ENCODE measurements at places on chromosomes 5 and 9.

DNA sequence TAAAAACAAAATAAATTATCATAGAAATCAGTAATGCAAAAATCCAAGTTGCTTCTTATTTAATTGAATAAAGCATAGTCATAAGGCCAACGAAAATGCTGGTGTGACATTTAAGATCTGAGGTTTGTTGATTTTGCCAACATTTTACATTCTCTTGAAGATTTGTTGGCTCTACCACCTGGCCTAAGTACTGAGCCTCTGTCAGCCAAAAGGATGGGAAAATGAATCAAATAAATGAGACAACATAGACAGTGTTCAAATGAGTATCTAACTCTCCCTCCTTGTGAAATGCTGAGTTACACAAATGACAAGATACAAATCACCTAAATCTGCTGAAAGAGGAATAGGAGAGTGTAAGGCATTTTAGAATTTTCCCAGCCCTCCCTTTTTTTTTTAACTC lies 575.0 kb downstream of the CDH12 start:
- DNase-seq: no peak

DNA sequence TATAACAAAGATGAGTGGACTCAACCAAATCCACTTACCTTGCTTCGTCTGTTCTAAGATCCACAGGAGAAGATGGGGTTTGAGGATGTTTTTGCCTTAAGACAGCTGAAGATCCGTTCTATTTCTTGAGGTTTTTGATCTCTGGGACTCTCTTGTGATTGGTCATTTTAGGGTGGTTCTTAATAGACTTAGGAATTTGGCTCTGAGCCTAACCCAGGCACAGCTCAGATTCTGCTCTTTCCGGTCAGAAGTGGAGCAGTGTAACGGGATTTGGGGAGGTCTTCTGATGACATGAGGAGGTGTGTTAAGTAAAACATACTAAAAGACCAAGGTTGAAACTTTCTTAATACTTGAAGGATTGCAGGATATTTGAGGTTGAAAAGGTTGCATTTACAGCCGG lies 166.9 kb downstream of the DMRT2 start:
- no peak for DNase-seq

GRCh38 chr5:132259069-132259851 lies 1.8 kb downstream of the PDLIM4 start:
- DNase-seq: no peak

DNA sequence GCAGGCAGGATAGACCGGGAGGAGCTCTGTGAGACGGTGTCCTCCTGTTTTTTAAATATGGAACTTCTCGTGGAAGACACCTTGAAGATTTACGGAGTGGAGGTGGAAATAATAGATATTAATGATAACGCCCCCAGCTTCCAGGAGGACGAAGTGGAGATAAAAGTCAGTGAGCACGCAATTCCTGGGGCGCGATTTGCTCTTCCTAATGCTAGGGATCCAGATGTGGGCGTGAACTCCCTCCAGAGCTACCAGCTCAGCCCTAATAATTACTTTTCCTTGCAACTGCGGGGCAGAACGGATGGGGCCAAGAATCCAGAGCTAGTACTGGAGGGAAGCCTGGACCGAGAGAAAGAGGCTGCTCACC lies 621 bp downstream of the PCDHGA11 start:
- no peak for DNase-seq

DNA sequence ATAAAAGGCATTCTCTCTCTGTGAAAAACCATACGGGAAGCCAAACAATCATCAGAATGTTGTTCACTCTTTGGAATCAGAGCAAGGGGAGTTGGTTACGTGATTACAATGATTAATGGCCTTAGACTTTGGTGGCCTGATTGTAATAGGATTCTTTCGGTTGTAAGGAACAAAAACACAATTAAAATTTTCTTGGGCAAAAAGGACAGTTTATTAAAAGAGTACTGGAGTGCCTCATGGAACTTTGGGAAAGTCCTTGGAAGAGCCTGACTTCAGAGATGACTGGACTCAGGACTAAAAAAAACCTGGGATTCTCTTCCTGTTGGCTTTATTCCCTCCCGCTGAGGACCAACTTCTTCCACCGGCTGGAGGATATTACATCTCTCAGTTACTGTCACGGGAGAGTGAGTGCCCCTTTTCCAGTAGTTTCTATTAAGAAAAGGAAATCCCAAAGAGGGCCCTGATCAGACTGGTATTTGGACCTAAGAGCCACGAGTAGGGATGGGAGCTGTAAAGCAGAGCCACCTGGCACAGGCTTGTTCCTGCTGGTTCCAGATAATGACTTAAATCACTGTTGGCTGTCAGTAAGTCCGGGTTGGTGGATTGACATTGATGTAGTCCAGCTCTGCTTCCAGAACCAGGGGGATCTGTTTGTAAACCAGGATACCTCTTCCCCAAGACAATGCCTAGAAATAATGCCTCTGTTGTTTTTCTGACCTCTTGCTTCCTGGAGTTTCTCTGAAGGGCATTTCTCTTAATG lies 53.9 kb downstream of the CFAP95 start:
- DNase-seq: no peak

DNA sequence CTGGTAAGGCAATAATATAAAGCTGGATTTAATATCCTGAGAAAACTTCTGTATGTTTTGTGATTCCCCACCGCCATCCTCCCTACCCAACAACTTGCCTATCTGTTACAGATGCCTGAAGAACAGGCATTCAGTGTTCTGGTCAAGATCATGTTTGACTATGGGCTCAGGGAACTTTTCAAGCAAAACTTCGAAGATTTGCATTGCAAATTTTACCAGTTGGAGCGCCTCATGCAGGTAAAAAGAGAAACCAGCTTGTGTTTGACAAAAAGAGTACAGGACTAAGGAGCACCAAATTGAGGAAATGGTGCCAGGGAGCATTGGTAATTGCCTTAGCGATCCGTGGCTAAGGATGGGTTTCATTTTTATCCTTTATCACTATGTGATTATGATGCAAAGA lies 40.0 kb downstream of the GPR21 start:
- DNase-seq: no peak

Measured in DMS79 (cell line).